Activated naive CD4-positive, alpha-beta T cell treated with anti-CD3 and anti-CD28 coated beads, Interleukin-2, amount 50 U/mL, for 72 hours (primary cell): ENCODE measurements at places on chromosomes 11 and 22.
A peak's percentile ranks its signal among the peaks of the same experiment; 100 is the strongest.

- DNase-seq = peak; percentile 41
Measured at GRCh38 chr22:25110846-25111578, 88.6 kb upstream of the CRYBB3 start.

DNA sequence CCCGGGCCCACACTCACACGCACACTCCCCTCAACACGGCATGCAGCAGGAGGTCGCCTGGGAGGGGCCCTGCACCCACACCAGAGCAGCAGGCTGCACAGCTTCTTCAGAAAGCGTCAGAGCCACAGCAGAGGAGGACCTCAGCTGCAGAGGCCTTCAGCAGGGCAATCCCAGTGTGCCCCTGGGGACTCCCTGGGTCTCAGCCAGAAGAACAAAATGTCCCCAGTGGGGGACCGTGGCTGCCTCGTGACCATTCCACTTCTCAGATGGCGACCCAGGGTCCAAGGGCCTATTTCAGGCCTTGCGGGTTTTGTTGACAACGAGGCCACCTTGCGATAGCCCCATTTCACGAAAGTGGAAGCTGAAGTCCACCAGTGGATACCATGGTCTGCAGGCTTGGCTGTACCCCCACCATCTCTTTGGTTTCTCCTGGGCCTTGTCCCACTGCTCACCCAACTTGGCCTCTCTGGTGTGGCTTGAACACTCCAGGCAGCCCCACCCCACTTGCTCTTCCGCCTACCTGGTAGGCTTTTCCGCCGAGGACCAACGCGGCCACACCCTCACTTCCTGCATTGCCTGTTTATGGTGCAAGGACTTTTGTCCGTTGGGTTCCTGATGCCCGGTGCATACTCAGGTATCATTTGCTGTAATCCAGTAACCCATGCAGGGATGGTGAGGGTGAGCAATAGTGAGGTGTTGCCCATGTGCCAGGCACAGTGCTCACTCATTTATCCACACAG is 38.1 kb downstream of the MB start:
- no peak for DNase-seq

DNA sequence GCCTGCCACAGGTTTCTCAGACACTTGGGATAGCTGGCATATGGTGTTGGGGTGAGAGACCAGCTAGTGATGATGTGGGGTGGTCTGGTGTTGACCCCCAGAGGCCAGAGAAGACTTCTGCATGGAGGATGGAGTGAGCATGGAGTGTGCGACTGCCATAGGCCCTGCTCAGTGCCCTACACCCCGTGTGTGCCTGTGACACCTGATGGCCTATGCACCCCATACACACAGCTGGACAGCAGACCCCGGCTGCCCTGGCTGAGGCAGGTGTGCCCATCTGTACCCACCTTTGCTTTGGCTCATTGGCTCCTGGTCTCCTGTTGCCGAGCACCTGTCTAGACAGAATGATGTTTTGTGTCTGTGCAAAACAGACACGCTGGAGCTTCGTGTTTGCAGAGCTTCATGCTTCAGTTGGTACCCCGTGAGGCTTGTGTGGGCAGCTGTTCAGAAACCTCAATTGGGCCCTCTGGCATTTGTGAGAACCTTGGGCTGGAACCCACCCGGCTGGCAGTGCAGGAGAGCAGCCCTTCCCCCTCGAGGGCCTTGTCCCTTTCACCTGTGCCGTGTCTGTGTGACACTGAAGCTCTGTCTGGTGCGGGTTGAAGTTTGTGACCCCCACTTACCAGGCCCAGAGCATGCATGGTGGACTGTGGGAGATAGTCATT is 27.6 kb downstream of the BCR start:
- DNase-seq = no peak

GRCh38 chr11:77669848-77670511 is 32.4 kb upstream of the CLNS1A start:
- no peak for DNase-seq
